Daoy (cell line): ENCODE measurements at places on chromosomes 7 and 10. TPM values are rescaled to one million over a fixed set of nuclear protein-coding genes. Genes with fewer than 3 reads are reported as not detected.
A peak's percentile ranks its signal among the peaks of the same experiment; 100 is the strongest.

DNA sequence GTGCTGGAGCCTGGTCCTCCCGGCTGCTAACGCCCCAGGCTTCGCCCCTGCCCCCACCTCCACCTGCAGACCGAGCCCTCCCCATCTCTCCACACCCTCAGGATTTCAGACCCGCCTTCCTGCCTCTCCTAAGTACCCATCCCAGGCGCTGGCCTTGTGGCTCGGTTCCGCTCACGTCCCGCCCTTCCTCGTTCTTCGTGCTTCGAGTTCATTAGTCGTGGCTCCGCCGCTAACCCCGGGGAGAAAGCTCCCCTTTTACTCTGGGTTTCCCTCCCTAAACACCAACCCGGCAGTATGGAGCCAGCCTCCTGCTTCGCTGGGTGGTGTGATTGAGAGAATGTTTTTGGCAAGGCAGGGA, 11.2 kb downstream of the EMX2 start:
- no peak for DNase-seq

- DNase-seq: no peak
These were observed 23.4 kb upstream of the AKR1C3 start for GRCh38 chr10:5070648-5071410.

Gene GPR141
- not detected in 2 replicates for total RNA-seq

DNA sequence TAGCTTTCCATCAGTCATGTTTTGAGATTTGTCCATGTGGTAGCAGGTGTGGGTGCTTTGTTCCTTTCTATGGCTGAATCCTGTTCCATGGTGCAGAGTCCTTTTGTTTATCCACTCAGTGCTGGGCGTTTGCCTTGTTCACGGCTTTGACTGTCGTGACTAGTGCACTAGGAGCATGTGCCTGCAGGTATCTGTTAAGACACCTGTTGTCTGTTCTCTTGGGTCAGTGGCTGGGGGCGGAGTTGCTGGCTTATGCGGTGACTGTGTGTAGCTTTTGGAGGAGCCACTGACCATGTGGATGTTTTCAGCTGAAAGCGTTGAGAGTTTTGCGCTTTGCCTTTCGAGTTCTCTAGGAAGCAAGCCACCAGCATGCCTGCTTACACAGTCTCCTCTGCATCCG, 573.1 kb upstream of the FOXK1 start:
- DNase-seq: no peak

- peak; percentile 39 for DNase-seq
These were observed 99.0 kb downstream of the UBE2H start for GRCh38 chr7:129853661-129854268.

DNA sequence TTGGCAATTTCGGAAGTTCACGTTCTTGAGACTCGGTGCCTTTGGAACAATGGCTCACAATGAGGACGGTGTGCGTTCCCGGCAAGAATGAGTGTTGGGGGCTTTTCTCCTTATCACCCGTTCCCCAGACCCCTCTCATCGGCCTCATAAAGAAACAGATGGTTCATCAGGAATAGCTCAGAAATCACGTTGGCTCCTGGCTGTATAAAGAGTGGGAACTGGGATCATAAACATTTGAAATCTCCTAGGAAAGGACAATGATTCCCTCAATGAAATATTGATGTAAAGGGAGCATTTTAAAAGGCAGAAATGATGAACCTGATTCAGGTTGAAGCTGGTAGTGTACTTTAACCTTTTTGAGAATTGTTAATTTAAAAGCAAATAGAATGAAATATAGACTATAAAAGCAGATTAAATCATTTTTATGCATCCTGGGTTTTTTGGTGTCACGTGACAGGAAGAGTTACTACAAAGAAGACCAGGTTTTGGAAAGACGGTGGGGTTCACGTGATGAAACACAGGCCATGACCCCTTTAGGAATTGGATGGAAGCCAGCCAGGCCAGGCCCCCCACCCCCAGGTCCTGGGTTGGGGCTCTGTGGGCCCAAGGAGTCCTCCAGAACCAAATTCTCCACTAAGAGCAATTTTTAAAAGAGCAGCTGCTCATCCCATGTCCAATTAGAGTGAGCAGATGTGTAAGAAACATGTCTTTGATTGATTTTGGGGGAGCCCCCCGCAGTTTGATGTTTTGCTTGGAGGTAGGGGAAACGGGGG, 63.0 kb downstream of the CUX1 start:
- no peak for DNase-seq

Gene MBL2
- not detected in 2 replicates for total RNA-seq

- DNase-seq: no peak
These were observed 606.4 kb downstream of the SORCS1 start for GRCh38 chr10:106557951-106558733.

- no peak for DNase-seq
These were observed 34.1 kb downstream of the MACC1 start for GRCh38 chr7:20183086-20183485.

Gene HOXA11
- 7.7 and 8.2 TPM in 2 replicates for total RNA-seq

Gene PAX2
- total RNA-seq: not detected in 2 replicates

Gene CPSF4
- 51.9 and 60.1 TPM in 2 replicates for total RNA-seq

DNA sequence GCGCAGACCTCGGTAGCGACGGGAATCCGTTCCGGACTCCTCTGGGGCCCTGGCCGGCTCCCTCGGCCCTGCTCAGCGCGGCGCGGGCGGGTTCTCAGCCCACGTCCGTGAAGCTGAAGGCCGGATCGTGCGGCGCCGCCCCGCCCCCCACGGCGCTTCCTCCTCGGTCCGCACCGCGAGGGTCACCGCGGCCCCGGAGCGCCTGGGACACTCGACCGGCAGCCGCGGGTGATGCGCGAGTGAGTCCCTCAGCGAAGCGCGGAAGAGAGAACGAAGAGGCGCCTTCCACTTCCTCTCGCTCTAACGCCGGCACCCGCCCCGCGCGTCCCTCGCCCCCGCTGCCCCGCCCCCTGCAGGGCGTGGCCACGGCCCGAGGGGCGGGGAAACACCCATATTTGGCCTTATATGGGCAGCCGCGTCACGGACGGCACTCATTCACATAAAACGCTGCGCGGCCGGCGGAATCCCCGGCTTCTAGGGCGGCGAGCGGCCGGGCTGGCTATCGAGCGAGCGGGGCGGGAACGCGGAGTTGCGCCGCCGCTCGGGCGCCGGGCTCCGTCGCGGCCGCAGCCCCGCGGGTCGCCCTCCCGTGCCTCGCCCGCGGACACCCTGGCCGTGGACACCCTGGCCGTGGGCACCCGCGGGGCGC, at the start of gene DUSP5:
Gene DUSP5 (plus strand): TSS at position 470 of the 649 bp plus-strand sequence. CDS start 215 bp downstream, outside the sequence.
- DNase-seq: peak; percentile 94

GRCh38 chr10:112333452-112333851, 40.5 kb upstream of the ACSL5 start:
- no peak for DNase-seq

DNA sequence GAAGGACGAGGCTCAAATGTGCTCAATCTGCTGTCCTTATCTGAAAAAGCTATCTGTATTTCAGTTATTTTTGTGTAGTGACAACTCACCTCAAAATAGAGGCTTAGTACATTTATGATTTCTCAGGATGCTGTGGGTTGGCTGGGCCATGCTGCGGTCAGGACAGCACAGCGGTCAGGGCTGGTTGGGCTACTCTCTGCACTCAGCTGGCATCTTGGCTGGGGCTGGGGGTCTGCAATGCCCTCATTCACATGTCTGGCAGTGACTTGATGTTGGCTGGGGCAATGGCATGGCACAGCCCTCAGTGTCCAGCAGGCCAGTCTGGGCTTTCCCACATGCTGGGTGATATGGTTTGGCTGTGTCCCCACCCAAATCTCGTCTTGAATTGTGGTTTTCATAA, 15.6 kb upstream of the INMT start:
- no peak for DNase-seq

Gene TMEM236
- total RNA-seq: 0.06 TPM in 1 of 2 replicates, not detected in the other

Gene ZNF511
- total RNA-seq: 29.8 and 40.9 TPM in 2 replicates
